ENCODE measurements at places on chromosomes 5 and 9. TPM values are rescaled to one million over a fixed set of nuclear protein-coding genes. Genes with fewer than 3 reads are reported as not detected.

Gene PCDHA6
- total RNA-seq: 0.57 TPM

Gene PCDHB3
- not detected for total RNA-seq

Gene SLCO6A1
- not detected for total RNA-seq

Gene TAF1L
- not detected for total RNA-seq

Gene STC2
- 3.8 TPM for total RNA-seq

Gene RNF38
- total RNA-seq: 20.5 TPM

Gene HSPA9
- 221 TPM for total RNA-seq

Gene LCNL1
- total RNA-seq: 0.28 TPM

Gene PCDHGA3
- total RNA-seq: 1.7 TPM

GRCh38 chr9:112331674-112331952 lies 1.8 kb downstream of the PTBP3 start:
- H3K36me3 ChIP-seq: no peaks in the 10 kb centered on the region
- peaks cover 26% of the 10 kb centered on the region for H3K4me1 ChIP-seq
- no peak for DNase-seq
- no peak overlapping the region for H3K4me3 ChIP-seq
- H3K27ac ChIP-seq: peak overlapping the region; percentile 13

- peaks cover 49% of the 10 kb centered on the region for H3K4me1 ChIP-seq
- no peaks in the 10 kb centered on the region for H3K36me3 ChIP-seq
These were observed 519 bp downstream of the HSPA5 start for GRCh38 chr9:125240649-125240999.

DNA sequence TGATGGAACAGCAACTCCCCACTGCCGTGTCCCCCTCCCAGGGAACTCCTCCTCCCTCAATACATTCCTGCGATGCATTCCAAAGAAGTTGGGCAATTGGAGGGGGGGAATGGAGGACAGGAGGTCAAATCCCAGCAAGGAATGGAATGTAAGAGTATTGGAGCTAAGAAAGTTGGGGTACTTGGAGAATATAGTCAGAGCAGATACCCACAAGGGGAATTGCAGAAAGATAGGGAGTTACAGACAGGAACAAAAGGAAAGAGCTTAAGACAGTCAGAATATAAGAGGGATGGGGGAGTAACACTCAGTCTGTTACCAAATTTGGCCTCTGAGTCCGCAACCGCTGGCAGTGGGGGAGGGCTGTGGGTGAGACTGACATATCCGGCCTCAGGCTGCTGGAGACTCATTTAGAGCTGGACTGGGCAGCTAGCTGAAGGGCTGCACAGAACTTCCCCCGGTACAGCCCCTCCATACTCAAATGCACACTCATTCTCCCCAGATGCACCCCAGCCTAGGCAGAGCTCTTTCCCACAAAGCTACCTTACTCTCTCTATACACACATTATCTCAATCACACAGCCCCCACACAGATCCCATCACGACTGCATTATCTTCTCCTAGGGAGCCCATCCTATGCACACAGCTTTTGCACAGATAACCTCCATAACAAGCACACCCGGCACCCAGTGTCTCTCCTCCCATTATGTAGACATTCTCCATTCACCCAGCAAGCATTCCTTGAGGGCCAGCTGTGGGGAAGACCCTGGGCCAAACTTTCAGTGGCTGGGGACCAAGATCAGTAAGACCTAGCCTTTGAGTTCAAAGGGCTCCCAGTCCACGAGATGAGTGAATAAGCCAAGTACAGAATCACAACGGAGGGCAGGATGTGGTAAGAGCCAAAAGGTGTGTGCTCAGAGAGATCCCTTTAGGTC lies 3.7 kb downstream of the TLN1 start:
- peaks cover 42% of the 10 kb centered on the region for H3K4me1 ChIP-seq
- no peaks in the 10 kb centered on the region for H3K36me3 ChIP-seq
- H3K27me3 ChIP-seq: no peaks in the 10 kb centered on the region
- peak overlapping the region; percentile 97 for H3K27ac ChIP-seq

- no peaks in the 10 kb centered on the region for H3K27me3 ChIP-seq
- H3K4me1 ChIP-seq: no peaks in the 10 kb centered on the region
- H3K36me3 ChIP-seq: no peaks in the 10 kb centered on the region
- H3K4me3 ChIP-seq: peak overlapping the region; percentile 47
- no peak for DNase-seq
These were observed 580 bp upstream of the PRRX2 start for GRCh38 chr9:129664746-129665388.

DNA sequence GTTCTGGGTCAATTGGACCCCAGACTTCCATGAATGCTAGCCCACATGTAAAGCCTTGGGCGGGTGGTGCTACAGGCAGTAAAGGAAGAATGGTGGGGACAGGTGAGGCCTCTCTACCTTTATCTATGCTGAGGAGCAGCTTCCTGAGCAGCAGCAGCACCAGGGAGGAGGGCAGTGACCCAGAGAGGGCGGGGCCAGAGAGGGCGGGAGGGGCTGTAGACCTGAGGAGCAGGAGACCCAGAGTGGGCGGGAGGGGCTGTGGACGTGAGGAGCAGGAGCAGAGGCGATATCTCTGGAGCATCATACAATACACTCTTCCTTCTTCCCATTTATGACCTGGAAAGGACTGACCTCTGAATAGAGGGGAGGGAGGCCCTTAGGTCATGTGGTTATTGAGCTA lies 165.9 kb downstream of the MTRR start:
- H3K4me1 ChIP-seq: no peaks in the 10 kb centered on the region
- no peak overlapping the region for H3K4me3 ChIP-seq
- DNase-seq: no peak

DNA sequence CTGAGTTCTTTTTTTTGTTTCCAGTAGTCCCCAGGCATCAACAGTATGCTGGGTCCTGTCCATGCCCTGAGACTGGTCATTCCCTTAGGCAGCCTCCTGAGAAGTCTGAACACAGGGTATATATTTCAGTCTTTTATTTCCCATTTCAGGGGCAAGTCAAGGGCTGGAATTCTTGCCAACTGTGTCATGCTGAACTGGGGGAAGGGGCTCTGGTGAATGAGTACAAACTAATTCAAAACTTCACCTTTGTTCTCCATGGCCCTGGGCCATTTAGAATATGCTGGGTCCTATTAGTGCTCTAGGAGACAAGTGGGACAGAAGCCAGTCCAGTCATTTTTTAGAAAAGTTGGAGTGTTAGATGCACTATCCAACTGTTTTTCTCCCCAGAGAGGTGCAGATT lies 170.3 kb downstream of the TMC1 start:
- H3K36me3 ChIP-seq: no peaks in the 10 kb centered on the region
- H3K4me1 ChIP-seq: no peaks in the 10 kb centered on the region
- DNase-seq: no peak
- no peaks in the 10 kb centered on the region for H3K27me3 ChIP-seq
- no peak overlapping the region for H3K27ac ChIP-seq

- DNase-seq: no peak
- H3K4me1 ChIP-seq: no peaks in the 10 kb centered on the region
- H3K36me3 ChIP-seq: no peaks in the 10 kb centered on the region
- H3K4me3 ChIP-seq: no peak overlapping the region
- H3K27me3 ChIP-seq: no peaks in the 10 kb centered on the region
These were observed 126.1 kb upstream of the POC5 start for GRCh38 chr5:75843319-75843718.

- H3K4me3 ChIP-seq: no peak overlapping the region
- DNase-seq: no peak
- H3K27me3 ChIP-seq: no peaks in the 10 kb centered on the region
- no peaks in the 10 kb centered on the region for H3K4me1 ChIP-seq
These were observed 17.2 kb upstream of the CMYA5 start for GRCh38 chr5:79672392-79672791.

DNA sequence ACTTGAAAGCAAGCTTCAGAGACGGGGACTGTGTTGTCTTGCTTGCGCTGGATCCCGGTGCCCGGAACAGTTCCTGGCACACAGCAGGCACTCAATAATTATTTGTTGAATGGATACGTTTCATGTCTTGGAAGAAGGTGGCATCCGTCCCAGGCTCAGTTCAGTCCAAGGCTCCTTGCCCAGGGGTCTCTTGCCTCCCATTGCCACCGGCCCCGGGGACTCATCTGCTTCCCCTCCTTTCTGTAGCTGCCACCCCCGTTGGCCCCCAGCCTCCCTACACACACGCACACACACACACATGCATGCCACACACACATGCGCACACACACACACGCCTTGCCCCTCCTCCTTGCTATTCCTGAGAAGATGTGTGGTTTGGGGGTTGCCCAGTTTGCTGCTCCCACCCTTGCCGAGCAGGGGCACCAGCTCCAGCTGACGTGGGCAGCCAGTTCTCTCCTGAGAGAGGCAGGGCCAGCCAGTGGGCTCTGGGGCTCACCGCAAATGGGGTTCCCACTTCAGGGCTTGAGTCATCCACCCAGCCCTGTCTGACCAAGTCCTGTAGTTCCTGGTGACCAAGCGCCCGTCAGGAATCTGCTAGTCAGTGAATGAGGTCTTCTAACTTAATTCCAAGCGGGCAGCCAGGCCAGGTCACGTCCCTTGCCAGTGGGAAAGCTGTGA lies 41.8 kb downstream of the HK3 start:
- DNase-seq: no peak
- no peaks in the 10 kb centered on the region for H3K36me3 ChIP-seq
- H3K4me1 ChIP-seq: no peaks in the 10 kb centered on the region
- H3K27me3 ChIP-seq: no peaks in the 10 kb centered on the region
- H3K4me3 ChIP-seq: no peak overlapping the region

GRCh38 chr5:88756953-88757352 lies 126.0 kb downstream of the MEF2C start:
- H3K27ac ChIP-seq: no peak overlapping the region
- H3K36me3 ChIP-seq: no peaks in the 10 kb centered on the region
- no peak overlapping the region for H3K4me3 ChIP-seq
- no peaks in the 10 kb centered on the region for H3K27me3 ChIP-seq
- no peak for DNase-seq

DNA sequence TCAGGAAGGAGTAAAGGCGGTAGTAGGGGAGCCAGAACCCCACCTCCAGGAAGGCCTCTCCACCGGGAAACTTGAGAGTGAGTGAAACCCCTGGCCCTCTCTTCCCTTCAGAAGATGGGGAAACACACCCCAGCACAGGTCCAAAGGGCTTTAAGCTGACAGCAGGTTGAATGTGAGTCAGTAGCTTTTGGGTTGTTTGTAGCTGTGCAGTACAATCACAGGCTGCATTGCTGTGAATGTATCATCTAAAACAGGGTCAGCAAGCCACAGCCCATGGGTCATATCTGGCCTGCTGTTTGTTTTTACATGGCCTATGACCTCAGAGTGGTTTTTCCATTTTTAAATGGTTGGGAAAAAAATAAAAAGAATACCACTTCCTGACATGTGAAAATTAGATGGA lies 10.0 kb downstream of the OTULINL start:
- H3K4me3 ChIP-seq: no peak overlapping the region
- H3K36me3 ChIP-seq: no peaks in the 10 kb centered on the region
- DNase-seq: peak; percentile 56
- no peaks in the 10 kb centered on the region for H3K27me3 ChIP-seq
- H3K27ac ChIP-seq: no peak overlapping the region

- H3K27me3 ChIP-seq: no peaks in the 10 kb centered on the region
- no peak for DNase-seq
- no peaks in the 10 kb centered on the region for H3K36me3 ChIP-seq
- H3K4me1 ChIP-seq: no peaks in the 10 kb centered on the region
- H3K4me3 ChIP-seq: no peak overlapping the region
- no peak overlapping the region for H3K27ac ChIP-seq
These were observed 94.4 kb downstream of the PDZD2 start for GRCh38 chr5:31733371-31733770.

DNA sequence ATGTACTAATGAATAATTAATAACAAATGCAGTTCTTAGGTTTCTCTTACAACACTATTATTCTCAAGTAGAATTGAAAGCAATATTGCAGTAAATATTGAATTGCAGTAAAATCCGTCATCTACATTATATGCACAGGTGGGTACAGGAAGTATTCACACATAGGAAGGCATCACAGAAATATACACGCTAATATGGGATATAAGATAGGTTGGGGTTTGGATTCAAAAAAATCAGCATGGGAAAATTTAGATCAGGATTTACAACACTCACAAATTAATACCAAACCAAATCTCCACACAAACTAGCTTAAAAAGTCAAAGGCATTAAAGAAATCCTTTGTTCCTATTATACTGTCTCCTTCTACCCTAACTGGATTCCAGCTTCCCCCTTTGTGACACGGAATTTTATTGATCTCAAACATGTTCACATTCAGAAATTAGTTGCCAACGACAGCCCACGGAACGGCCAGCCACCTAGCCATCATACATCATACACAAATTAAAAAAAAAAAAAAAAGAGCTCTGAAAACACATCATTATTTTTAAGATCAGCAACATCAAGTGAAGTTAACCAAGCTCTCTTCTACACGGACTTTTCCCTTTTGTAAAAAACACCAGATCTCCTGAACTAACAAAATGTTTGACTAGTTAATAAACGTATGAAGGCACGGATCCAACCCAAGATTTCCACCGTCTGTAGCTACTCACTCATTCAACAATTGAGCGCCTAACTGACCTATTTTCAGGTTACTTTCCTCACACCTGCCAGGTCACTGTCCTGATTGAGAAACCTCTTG lies 2.2 kb downstream of the NR6A1 start:
- H3K27ac ChIP-seq: no peak overlapping the region
- DNase-seq: no peak
- H3K4me1 ChIP-seq: no peaks in the 10 kb centered on the region
- H3K4me3 ChIP-seq: peak overlapping the region; percentile 93

DNA sequence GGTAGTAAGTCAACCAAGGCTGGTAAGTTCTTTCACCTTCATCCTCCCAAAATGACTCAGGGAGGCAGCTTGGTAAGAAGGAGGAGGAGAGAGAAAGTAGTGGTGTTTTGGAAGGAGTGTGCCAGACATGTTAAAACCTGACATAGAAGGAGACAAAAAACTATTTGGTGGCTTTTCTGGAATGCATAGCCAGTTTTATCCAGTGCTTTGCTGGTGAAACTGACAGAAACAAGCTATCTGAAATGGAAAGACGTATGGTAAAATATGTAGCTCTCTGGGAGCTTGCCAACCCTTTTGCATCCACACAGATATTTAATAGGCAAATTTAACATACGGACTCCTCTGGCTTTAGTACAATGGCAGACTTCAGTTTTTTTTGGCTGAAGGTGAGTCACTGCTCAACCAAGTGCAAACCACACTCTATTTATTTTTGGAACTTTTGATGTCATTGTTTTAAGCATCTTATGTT lies 45.4 kb downstream of the RAB14 start:
- peaks cover 6% of the 10 kb centered on the region for H3K4me1 ChIP-seq
- DNase-seq: no peak
- no peaks in the 10 kb centered on the region for H3K36me3 ChIP-seq
- H3K4me3 ChIP-seq: no peak overlapping the region

DNA sequence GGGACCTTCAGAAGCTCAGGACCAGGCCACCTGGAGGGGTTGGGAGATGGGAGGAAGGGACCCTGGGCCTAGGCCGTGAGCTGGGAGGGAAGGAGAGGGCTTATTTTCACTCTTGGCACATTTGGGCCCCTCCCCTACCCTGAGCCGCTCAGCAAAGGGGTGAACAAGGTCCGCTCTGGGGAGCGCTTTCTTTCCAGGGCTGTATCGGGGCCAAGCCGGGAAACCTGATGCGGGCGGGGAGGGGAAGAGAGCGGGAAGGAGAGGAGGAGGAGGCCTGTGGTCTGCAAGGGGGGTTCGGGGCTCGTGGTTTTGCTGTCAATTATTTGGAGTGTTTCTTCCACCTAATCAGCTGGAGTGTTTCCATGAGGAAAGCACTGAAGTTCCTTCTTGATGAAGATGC lies 62.7 kb upstream of the RXRA start:
- no peak for DNase-seq
- H3K36me3 ChIP-seq: no peaks in the 10 kb centered on the region
- H3K4me1 ChIP-seq: no peaks in the 10 kb centered on the region
- H3K27me3 ChIP-seq: no peaks in the 10 kb centered on the region
- H3K4me3 ChIP-seq: no peak overlapping the region

Measured in Peyer's patch (tissue), 4 donors.